ENCODE measurements at places on chromosomes 3 and 15.

DNA sequence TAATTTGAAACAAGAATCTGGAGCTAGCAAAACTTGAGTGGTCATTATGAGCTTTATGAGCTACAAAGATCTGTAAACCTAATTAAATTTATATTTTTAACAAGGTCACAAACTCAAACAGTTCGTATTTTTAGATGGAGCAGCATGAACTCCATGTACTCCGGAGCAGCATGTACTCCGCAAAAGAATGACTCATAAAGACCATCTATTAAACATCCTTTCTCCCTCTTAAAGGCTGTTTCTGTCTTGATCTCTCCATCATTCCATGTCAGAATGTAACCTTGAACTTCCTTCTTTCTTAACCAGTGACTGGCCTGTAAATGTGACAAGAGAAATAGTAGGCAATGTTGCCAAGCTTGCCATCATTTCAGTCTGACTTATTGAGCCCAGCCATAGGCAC is 696.9 kb downstream of the ZNF385D start:
- no peak for DNase-seq

DNA sequence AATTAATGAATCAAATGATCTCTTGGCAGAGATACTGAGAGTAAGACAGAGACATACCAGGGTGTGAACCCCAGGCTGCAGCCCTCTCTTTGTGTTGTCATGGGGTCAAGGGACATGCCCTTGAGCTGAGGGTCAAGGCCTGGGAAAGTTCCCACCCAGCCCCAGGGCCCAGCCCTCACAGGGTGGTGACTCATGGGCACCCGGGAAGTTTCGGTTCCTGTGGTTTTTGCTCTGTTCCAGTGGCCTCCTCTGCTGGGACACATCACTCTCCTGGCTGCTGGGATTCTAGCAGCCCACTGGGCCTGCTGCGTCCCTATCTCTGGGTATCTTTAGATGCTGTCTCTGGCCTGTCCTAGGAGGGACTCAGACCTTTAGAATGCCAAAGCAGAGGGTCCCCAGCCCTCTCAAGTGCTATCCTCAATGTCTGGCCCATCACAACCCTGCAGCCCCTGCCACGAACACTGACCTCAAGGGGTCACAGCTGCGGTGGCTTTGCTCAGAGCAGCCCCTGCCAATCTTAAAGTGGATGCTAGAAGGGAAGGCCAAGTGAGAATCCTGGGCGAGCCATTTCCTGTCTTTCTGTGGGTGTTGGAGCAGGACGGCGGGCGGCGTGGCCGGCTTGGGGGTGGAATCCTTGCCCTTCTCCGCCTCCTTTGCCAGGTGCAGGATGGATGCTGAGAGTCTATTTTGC is 148.4 kb upstream of the TLE3 start:
- peak; percentile 89 for DNase-seq

- no peak for DNase-seq
Observed at GRCh38 chr3:127157171-127157828, 35.6 kb upstream of the PRR23E start.

- no peak for DNase-seq
Observed at GRCh38 chr15:81080996-81081395, 53.1 kb upstream of the CFAP161 start.

DNA sequence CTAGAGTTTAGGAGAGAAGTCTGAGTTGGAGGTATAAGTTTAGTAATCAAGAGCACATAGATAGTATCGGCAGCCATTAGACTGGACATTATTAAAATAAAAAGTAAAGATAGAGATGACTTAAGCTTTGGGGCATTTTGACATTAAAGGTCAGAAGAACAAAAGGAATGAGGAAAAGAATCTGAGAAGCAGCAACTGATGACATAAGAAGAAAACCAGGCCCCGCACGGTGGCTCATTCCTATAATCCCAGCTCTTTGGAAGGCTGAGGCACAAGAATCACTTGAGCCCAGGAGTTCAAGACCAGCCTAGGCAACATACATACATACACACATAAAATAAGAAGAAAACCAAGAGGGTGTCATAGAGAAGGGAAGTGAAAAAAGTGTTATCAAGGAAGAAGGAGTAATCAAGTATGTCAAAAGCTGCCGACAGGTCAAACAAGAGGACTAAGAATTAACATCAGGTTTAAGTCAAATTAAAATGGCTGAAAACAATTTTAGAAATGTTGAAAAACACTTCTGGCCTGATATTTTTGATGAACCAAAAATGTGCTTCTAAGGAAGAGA is 38.9 kb downstream of the ACAP2 start:
- DNase-seq = no peak

DNA sequence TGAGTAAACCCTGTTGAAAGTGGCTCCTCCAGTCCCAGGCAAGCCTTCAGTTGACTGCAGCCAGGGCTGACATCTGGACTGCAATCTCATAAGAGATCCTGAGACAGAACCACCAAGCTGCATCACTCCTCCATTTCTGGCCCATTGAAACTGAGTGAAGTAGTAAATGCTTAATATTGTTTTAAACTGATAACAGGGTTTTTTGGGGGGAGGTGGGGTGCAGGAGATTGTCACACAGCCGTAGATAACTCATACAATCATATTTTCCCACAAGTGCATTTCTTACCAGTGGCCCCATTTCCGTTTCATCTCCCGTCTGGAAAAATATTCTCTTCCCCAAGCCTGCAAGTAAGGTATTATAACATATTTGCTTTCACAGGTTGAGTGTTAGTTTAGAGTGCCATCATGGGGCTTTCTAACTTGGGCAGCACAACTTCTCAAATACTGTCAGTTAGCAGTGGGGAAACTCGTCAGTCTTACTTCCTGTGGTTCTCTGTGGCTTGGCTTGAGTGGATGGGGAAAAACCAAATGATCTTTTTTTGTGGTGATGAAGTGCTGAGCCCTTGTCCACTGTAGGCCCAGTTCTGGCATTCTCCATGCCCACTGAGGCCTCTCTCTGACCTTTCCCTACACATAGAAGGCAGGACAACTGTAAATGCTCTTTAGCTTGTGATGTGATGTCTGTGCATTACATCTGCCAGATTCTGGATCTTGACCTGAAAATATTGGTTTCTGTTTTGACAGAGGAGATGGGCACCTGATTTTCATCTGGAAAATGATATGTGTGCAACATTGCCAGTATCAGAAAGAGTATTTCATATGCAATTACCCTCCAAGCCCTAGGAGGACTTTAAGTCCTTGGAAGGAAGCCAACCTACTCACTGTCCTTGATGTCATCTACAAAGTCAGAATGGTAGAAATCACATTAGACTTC is 90.1 kb upstream of the BHLHE40 start:
- no peak for DNase-seq

DNA sequence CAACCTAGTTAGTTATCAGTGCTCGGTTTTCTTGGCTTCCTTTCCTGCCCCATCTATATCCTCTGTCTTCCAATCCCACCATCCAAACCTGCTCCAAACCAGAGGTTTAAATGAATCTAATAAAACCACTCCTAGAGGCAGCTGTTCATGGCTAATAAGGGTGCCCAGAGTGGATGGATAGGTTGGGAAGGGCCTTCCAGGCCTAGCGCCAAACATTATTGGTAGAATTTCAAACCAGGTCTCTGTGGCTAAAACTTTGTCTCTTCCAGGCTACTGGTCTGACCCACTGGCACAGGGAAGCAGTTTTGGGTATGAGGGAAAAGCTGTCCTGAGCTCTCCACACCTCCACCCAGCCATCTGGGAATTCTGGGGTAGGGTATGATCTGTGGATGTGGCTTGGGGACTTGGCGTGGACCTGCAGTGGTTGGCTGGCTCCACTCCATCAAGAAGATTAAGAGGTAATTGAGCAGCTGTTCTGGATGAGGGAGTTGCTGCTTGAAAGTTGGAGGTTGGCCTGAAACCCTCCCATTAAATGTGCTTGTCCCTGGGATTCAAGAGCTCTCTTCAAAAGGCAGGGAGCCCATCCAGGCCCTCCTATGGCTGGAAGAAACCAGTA is 29.3 kb upstream of the INSYN1 start:
- no peak for DNase-seq

DNA sequence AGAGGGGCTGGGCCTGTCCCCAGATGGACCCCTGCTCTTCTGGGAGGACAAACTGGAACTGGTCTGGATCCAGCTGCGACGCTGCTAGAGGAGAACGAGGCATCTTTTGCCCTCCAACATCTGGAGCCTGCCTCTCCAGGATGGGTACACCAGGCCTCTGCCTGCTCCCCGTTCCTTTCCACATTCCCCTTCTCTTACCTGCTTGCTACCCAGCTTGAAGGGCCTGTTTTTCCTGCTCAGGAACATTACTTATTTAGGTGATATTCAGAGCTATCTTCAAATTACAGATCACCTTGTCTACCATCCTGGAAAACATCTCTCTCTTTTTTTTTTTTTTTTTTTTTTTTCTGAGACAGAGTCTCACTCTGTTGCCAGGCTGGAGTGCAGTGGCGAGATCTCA is 64.0 kb downstream of the CHRD start:
- no peak for DNase-seq

GRCh38 chr3:111080413-111080812 is 8.8 kb downstream of the NECTIN3 start:
- DNase-seq = peak; percentile 36

DNA sequence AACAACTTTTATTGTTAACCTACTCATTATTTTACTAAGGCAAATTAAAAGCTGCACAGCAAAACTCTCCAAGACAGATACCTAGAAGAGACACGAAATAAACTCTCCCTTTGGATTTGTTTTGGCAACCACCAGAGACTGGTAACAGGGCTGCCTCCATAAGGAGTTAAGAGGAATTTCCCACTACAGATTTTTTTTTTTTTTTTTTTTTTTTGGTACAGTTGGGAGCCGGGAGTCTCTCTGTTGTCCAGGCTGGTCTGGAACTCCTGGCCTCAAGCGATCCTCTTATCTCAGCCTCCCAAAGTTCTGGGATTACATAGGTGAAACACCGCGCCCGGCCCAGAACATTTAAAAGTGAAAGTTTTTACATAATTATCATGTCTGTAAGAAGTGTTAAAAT is 73.6 kb upstream of the VGLL4 start:
- DNase-seq = peak; percentile 15

GRCh38 chr3:13524979-13525669 is 23.8 kb upstream of the FBLN2 start:
- no peak for DNase-seq

DNA sequence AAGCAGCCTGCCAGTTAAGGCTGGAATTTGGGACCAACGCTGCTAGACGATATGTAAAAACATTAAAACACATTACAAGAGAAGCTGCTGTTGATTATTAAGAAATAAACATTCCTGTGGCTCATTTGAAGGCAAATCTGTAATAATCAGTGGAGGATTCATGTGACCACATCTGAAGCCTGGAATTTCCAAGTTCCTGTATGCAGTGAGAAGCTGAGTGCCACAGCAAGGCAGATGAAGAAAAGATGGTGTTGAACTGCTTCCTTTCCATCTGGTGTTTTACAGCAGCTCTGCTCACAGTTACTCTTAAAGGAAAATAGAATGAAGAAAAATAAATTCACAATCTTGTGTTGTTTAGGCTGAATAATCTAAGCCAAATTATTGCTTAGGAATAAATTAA is 139.3 kb upstream of the ROBO2 start:
- DNase-seq = no peak

DNA sequence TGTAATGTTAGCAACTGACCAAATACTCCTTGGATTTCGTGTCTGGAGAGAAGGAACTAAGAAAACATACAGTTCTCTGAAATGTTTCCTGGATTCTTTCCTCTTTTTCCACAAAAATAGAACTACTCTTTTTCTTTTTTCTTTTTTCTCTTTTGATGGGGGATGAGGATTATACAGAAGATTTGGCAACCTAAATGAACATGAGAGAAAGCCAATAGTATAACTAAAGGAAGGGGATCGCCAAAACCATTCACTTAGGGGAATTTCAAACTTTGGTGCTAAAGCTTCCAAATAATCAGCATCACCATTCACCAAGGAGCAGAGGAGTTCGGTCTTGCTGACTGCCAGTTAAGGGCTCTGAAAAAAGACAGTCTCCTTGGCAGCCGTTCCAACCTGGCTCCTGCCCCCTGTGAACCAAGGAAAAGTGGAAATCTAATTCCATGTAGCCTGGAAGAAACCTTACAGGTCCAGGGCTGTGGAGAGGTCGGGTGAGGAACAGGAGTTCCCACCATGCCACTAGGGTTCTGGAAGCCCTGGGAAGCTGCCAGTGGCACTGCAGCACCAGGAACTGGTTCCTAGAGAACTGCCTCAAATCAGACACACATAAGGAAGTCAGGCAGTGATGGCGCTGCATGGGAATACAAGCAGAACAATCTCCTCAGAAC is 176.9 kb downstream of the TNIK start:
- no peak for DNase-seq

- no peak for DNase-seq
Observed at GRCh38 chr3:104396974-104397669, 969.6 kb upstream of the ALCAM start.

DNA sequence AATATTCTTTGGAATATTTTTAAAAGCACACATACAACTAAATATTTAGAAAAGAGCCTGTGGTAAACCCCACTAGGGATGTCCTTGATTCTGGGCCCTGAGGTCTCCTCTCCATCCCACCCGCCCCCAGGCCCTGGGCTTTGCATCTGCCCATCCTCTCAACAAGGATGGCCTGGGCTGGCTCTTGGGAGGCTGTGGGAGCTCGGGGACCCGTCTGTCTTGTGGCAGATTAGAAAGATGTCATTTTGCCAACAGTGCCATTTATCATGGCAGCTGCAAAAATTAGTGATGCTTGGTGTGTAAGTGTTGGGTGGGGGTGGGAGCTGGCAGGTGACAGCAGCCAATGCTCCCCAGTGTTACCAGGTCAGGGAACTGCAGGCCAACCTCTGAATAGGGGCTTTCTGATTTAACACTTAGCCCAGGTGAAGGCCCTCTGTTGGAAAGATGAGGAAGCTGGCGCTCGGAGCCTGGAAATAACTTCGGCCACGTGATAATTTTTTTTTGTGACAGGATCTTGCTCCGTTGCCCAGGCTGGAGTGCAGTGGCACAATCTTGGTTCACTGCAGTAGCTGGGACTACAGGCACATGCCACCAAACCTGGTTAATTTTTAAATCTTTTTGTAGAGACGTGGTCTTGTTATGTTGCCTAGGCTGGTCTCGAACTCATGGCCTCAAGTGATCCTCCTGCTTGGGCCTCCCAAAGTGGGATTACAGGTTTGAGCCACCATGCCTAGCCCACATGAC is 16.9 kb upstream of the CSPG4 start:
- no peak for DNase-seq

GRCh38 chr3:194054540-194054939 is 81.4 kb upstream of the HES1 start:
- DNase-seq = no peak

DNA sequence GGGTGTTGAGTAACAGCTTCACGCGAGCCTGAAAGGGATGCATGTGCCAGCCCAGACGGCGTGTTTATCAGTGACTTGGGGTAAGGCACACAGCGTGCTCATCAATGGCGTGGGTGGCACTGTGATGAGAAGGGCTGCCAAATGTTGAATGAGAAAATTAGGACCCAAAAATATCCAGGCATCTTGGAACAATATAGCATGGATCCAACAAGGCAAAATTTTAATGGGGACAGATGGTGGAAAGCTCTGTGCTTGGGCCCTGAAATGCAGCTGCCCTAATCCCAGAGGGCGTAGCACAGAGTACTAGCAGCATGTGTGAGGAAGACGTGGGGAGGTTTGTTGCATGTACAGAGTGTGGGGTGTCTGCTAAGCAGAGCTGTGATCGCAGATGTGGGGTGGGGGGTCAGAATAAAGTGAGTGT is 48.9 kb downstream of the SSUH2 start:
- DNase-seq = no peak

GRCh38 chr3:196948442-196949284 is 6.3 kb upstream of the NCBP2 start:
- no peak for DNase-seq

GRCh38 chr15:76994496-76994895 is 430 bp upstream of the PSTPIP1 start:
- DNase-seq = no peak

- no peak for DNase-seq
Observed at GRCh38 chr3:154102225-154102624, 19.0 kb upstream of the ARHGEF26 start.

GRCh38 chr15:34119291-34119690 is 17.4 kb downstream of the PGBD4 start:
- peak; percentile 31 for DNase-seq
